ENCODE measurements at places on chromosomes 5 and 9.

- DNase-seq: no peak
Observed at GRCh38 chr5:89849830-89850512, 559.6 kb downstream of the CETN3 start.

GRCh38 chr5:4639946-4640345, 500.2 kb upstream of the ADAMTS16 start:
- no peak for DNase-seq

GRCh38 chr9:6811436-6811835, 53.7 kb downstream of the KDM4C start:
- no peak for DNase-seq

- no peak for DNase-seq
Observed at GRCh38 chr9:133822430-133823065, 84.4 kb upstream of the SARDH start.

GRCh38 chr9:20990867-20991266, 40.6 kb downstream of the HACD4 start:
- no peak for DNase-seq

DNA sequence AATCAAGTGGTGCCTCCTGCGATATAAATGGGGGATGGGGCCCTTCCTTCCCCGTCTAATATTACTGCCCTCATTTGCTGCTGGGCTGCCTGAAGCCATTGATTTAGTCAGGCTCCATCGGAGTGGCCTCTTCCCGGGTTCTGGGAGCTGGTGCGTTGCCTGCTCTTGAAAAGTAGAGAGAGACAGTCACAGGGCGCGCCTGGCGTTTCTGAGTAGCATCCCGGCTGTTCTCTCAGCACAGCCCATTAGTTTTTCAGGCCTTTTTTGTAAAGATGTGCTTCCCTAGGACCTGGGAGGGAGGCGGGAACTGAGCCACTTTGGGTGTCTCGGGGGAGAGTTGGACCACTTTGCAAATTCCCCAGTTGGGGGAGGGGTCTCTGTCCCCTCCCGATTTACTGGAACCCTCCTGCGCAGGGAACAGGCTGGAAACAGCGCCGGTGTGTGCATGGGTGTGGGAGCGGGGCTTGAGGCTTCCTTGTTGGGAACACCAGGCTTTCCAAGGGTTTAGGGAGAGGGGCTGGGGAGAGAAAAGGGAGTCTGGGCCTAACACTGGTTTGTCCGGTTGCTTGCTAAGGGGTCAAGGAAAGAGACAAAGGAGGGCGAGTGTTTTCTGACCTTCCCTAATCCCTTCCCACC, 4.7 kb downstream of the PRDM6 start:
- DNase-seq: no peak

GRCh38 chr5:143314099-143314498, 89.4 kb downstream of the NR3C1 start:
- DNase-seq: no peak

DNA sequence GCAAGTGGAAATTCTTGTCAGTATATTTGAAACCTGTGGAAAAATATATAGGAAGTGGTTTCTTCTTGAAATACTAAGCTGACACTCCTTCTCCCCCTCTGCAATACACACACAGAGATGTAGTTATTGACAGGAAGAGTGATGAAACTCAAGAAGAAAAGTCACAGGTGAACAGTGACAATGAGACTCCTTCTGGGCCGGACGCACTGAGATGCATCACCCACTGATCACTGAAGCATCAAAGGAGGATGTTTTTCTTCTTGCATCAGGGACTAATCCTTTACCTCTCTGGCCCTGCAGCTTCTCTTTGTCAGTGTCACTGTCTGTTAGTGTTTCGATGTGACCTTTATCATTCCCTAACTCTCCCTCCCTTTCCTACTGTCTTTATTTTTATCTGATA, 1864.2 kb upstream of the C9orf72 start:
- no peak for DNase-seq

DNA sequence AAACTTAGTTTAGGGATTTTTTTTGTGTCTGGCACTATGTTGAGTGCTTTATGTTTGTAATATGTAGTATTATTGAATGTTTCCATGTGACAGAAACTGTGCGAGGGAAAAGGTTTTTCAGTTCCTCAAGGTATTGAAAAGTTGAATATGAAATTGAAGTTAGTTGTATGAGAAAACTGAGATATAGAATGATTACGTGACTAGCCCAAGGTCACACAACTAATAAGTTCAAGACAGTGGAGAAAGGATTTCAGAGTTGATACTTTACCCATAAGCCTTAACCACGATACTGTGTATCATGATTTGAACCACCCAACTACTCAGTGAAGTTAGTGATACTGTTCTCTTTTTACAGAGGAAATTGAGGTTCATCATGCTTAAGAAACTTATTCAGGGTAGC, 5.7 kb downstream of the NIPBL start:
- DNase-seq: no peak

DNA sequence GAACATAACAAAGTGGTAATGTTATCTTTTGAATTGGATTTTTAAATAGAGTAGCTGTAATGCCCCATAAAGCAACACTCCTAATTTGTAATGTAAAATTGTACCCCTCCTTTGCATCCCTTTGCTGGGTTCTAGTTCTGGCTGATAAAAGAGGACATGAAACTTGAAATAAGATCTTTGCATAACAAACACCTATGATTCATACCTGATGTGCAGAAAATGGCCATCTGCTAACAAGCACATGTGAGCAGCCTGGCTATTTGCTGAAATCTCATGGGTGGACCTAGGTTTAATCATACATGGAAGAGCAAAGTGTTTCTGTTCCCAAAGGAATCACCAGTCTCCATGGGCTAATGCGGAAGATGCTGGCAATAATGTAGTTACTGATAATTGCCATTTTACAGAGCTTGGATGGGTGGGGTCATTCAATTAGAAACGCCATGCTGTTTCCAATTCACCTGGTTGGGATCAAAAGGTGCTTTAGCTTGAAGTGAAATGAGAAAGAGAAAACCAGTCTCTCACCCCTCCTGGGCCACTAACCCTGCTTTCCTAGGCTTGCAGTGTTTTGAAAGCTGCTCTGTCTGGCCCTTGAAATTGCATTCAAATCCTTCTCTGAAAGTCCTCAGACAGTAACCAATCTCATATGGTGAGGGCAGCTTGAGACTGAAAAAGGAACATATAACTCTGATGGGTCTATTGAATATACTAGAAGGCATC, 585.1 kb downstream of the TLE4 start:
- no peak for DNase-seq

GRCh38 chr9:6938873-6939272, 181.1 kb downstream of the KDM4C start:
- DNase-seq: no peak

DNA sequence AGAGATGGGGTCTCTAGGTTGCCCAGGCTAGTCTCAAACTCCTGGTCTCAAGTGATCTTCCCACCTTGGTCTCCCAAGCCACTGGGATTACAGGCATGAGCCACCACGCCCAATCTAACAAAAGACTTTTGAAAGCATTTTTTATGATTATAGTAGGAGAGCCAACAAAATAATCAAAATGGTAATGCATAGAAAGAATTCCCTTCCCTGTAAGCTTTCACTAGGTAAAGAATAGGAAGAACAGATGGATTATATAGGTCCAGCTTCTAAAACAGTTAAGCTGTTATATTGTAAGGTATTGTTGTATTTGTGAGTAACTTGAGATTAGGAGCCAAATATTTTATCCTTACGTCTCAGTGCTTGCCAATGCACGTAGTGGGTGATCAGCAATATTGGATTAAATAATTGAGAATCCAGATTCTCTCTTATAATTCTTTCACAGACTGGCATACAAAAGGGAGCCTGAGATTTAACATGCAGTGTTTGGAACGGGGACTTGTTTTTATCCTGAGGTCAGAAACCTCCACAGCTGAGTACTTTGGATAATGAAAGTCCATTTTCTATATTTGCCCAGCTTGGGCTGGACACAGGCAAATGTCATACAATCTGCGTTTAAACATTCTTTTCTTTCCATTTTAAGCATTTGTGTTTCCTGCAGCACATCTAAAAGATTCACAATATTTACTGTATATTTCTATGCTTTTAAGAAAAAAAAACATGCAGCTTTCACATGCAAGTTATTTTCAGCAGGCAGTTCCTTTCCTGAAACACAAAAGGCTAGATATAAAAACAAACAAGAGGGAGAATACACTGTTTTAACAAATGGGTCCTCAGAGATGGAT, 238.4 kb downstream of the ARRDC3 start:
- DNase-seq: no peak

DNA sequence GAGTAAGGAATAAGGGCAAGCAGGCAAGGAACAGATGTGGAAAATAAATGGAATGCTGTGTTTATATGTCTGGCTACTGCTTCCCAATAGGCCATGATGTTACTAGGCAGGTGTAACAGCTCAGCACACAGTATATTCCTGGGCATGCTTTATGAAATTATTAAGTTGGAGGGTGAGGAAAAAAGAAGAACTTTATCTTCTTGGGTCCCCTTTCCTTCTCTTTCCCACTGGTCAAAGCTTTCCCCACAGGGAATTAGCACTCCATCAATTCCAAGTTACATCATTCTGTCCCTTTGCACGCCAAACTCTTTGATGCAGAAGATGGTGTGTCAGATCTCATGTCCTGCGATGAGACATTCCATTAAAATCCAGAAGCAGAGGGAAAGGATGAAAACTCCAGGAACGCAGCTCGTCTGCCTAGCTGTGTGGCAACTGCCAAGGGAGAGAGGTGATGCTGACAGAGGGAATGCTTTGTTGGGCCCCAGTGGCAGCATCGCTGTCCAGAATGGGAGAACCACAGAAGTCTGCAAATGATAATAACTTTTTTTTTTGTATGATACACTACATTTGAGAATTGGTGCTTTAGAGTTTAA, 447.3 kb upstream of the ARRDC3 start:
- no peak for DNase-seq

DNA sequence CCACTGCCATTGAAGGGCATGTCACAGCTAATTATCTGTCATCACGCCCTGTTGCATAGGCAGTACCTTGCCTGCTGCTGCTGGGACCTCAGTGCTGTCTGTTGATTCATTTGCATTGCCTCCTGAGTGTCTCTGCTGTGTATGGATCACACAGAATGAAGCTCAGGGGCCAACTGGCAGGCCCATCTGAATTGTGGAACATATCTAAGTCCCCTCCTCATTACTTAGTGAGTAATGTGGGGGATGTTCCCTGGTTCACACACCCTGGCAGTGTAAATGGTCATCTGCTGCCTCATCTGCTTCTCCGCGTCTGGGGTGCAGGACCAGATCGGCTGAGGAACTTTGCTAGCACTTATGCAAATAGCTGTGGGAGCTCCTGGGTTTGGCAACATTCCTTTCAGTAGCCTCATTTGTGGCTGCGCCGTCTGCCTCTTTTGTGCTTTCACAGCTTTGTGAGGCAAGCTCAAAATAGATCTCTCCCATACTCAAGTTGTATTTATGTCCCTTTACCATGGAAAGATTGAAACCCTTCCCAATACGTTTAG, 25.4 kb downstream of the TYRP1 start:
- DNase-seq: no peak

DNA sequence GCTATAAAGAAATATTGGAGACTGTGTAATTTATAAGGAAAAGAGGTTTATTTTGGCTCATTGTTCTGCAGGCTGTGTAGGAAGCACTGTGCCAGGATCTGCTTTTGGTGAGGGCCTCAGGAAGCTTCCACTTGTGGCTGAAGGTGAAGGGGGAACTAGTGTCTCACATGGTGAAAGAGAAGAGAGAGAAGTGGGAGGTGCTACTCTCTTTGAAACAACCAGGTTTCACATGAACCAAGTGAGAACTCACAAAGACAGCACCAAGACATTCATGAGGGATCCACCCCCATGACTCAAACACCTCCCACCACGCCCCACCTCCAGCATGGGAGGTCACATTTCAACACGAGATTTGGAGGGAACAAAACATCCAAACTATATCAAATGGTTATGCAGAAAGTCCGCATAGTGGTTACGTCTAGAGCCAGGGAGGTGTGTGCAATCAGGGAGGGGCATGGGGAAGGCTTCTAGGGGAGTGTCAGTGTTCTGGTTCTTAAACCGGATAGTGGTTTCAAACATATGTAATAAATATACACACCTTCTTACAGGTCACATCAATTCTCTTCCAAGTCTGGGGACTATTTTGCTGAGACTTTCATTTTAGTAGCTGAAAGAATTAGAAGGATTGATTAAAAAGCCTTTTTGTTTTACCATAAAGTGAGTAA, 113.0 kb downstream of the TRIO start:
- DNase-seq: no peak

DNA sequence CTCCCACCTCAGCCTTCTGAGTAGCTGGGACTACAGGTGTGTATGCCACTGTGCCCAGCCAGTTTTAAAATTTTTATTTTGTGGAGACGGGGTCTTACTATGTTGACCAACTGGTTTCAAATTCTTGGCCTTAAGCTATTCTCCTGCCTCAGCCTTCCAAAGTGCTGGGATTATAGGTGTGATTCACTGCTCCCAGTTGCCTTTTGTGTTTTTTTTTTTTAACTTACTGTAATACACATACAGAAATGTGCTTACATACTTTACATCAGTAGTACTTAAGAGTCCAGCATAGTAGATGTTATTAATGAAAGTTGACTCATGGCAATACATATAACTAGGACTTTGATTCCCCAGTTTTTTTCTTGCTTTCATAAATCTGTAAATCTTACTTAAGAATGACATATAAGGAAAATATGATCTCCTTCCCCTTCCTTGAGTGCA, 4.7 kb downstream of the MAN2A1 start:
- DNase-seq: no peak

DNA sequence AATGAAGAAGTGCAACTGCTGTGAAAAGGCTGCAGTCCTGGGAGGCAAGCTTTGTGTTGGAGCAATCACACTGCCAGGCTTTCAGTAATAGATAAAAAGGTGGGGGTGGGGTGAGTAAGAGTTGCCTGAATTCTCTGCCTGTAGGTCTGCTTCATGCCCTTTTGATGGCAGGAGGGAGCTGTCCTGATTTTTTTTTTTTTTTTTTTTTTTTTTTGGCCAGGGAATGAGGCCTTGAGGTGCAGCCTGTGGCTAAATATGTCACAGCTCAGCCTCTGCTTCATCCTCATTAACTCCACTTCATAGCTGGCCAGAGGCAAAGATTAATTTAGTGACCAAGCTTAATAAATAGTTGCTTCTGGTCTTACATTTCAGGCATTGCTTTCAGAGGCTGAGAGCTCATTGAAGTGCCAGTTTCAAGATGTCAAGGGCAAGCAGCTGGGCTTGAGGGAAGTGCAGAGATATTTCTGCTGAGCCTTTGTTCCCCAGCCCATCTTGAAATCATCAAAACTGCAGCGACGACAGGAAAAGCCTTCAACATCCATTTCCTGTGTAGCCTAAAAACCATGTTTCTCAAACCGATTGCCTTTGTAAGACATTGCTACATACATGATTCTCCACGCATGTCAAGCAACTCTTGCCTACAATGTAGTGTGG, 134.7 kb downstream of the MACIR start:
- DNase-seq: no peak

GRCh38 chr9:135213566-135213965, 126.1 kb downstream of the OLFM1 start:
- DNase-seq: no peak

DNA sequence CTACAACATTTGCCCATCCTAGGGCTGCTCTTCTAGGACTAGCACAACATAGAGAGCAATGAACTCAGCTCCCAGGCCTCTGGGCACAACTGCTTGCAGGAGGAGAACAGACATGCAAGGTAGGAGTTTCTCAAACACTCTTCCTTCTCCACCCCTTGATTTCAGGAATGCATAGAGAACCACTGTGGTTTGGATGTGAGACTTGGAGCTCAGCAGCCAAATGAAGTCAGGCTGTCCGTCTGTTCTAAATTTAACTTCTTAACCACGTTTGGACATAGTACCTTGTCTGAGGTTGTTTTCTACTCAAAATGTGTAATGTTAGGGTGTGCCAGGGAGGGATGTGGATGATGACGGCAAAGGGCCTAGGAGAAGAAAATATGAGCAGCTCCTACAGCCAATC, 515.1 kb upstream of the TNC start:
- no peak for DNase-seq

- no peak for DNase-seq
Observed at GRCh38 chr9:127575875-127576778, 36.0 kb upstream of the STXBP1 start.

GRCh38 chr5:175494264-175495183, 16.2 kb downstream of the SFXN1 start:
- no peak for DNase-seq

All from stimulated activated CD8-positive, alpha-beta memory T cell treated with anti-CD3 and anti-CD28 coated beads, Interleukin-7, amount 100 ng/mL, for 1 hour (primary cell).